SJSA1 (cell line): ENCODE measurements at places on chromosomes 6 and 20. TPM values are rescaled to one million over a fixed set of nuclear protein-coding genes. Genes with fewer than 3 reads are reported as not detected.

ZC3H12D gene
- not detected in 2 replicates for total RNA-seq

FAM209B gene
- total RNA-seq, result not detected in 2 replicates

RUNX2 gene
- 4.9 and 10.3 TPM in 2 replicates for total RNA-seq

RIMS1 gene
- total RNA-seq, result 0.08 TPM in 1 of 2 replicates, not detected in the other

TSPO2 gene
- total RNA-seq, result not detected in 2 replicates

NKAIN4 gene
- total RNA-seq, result not detected in 2 replicates

LBP gene
- not detected in 2 replicates for total RNA-seq

- DNase-seq, result no peak
These were observed 33.8 kb downstream of the PLEKHG1 start for GRCh38 chr6:150633486-150633834.

- DNase-seq, result peak; percentile 83
These were observed 4.9 kb downstream of the VEGFA start for GRCh38 chr6:43774776-43775534.

GRCh38 chr20:64075556-64075955, 3.8 kb downstream of the RGS19 start:
- no peak for DNase-seq

GRCh38 chr6:2173203-2173961, 72.0 kb downstream of the GMDS start:
- DNase-seq, result no peak

DNA sequence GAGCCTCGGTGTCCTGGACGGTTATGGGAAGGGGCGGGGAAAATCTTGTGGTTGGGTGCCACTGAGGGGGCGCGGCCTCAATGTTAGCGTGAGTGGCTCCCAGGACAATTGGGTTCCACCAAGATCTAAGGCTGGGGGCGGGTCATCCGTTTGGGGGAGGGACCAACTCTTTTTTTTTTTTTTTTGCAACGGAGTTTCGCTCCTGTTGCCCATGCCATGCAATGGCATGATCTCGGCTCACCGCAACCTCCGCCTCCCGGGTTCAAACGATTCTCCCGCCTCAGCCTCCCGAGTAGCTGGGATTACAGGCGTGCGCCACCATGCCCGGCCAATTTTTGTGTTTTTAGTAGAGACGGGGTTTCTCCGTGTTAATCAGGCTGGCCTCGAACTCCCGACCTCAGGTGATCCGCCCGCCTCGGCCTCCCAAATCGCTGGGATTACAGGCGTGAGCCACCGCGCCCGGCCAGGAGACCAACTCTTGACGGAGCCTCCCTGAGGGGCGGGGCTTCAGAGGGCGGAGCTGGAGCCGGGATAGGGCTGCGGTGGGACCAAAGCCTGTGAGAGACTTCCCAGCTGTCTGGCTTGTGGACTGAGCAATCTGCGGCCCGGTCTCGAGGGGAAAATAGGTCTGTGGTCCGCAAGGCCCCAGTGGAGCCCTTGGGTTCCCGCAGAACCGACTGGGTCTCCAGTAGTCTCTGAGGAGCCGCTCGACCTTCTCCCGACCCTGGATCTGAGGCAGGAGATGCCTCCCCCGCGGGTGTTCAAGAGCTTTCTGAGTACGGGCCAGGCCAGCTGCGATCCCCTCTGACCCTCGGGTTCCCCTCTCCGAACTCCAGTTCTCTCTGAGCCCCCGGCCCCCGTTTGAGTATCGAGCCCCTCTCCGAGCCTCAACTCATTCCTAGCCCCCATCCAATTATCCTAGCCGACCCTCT, 1.1 kb downstream of the SPAG4 start:
- DNase-seq, result peak; percentile 69

GRCh38 chr6:27956941-27957340, at the start of gene OR2B6:
OR2B6 (plus strand) TSS chr6:27957241; CDS start chr6:27957241, 0 bp downstream.
- no peak for DNase-seq

GRCh38 chr6:34491091-34491430, 25.2 kb downstream of the PACSIN1 start:
- no peak for DNase-seq

GRCh38 chr6:105566503-105566902, 163.6 kb upstream of the PREP start:
- DNase-seq, result no peak

GRCh38 chr6:16007146-16007545, 121.7 kb upstream of the MYLIP start:
- no peak for DNase-seq

DNA sequence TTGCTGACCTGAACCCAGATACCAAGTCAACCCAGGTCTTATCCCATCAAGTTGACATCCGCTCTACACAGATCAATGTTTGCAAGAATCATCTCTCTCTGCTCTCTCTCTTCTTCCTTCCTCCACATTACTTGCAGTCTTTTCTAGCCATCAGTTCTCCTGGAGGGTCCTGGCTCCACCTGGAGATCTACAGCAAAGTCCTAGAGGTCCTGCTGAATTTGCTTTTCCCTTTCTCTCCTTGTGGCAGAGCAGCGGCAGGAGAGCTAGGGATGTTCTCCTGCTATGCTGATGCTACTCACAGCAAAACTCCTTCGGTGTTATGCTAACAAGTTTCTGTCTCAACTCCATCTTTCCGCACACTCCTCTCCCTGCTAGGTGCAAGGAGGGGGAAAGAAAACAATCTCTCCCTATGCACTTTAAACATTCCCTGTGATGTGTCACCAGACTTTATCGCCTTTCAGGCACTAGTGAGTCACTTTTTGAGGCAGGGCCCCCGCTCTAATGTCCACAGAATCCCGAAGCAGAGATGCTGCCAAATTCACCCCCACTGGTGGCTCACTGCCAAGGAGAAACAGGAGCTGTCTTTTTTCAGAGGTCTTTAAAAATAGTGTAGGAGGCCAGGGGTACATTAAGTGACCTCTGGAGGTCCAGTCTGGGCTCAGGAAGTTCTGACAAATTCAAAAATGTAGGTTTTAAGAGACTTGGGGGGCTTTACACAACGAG, 62.6 kb downstream of the FAM50B start:
- DNase-seq, result peak; percentile 96

- no peak for DNase-seq
These were observed at the start of gene OTOR for GRCh38 chr20:16748308-16748900. OTOR (plus strand) TSS chr20:16748358; CDS start chr20:16748402, 44 bp downstream.

GRCh38 chr6:139588734-139589593, 214.5 kb upstream of the CITED2 start:
- no peak for DNase-seq
